Hematopoietic multipotent progenitor cell (in vitro differentiated cells): ENCODE measurements at places on chromosomes 1 and 21.

GRCh38 chr1:16967095-16967575 is 13.3 kb downstream of the MFAP2 start:
- DNase-seq, result no peak

GRCh38 chr1:222163895-222164294 is 384.0 kb downstream of the HHIPL2 start:
- no peak for DNase-seq

GRCh38 chr1:14140831-14141401 is 440.9 kb downstream of the PRDM2 start:
- DNase-seq, result no peak

DNA sequence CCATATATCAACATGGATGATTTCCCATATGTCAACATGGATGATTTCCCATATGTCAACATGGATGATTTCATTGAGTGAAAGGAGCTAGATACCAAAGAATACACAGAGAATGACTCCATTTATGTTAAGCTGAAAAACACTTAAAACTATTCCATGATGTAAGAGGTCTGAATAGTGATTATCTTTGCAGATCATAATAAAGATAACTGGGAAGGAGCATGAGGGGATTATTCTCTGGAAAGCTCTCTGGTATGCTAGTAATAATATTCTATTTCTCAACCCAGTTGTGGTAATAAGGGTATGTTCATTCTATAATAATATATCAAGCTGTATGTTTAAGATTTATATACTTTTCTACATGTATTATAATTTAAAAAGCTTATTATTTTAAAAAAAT is 14.1 kb downstream of the SYNJ1 start:
- DNase-seq, result no peak

DNA sequence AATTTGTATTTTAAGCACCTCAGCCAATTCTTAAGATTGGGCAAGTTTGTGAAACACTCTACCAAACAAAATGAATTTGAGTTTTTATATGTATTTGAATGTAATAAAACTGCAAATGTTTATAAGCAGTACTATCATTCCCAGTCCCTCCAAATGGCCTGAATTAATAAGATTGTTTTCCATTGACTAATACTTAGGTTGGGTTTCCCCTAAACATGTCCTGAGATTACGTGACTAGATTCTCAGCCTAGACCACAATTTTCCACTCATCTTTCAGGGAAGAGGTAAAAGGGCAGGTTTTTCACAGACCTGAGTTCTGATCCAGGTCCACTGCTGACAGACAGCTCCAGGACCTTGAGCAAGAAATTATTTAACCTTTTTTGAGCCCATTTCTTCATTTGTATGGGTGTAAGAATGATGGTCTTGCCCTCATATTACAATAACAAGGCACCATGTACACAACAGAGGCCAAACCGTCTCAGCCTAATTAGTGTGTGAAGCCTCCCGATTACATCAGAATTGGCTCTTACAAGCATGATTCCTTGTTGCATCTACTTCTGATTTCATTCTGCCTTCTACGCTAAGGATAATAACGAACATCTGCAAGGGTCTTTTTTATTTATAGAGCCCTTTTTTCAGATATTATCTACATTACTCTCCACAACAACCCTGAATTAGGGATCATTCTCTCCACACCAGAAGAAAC is 51.2 kb downstream of the BEND5 start:
- DNase-seq, result no peak
